ENCODE measurements at places on chromosomes 4 and X.
A peak's percentile ranks its signal among the peaks of the same experiment; 100 is the strongest.

- no peak for DNase-seq
Measured at GRCh38 chrX:22634083-22634482, 361.4 kb downstream of the CBLL2 start.

- no peak for DNase-seq
Measured at GRCh38 chrX:110059410-110059809, 56.5 kb downstream of the TMEM164 start.

GRCh38 chrX:147757750-147758149 lies 154.0 kb upstream of the FMR1 start:
- DNase-seq, result no peak

- DNase-seq, result peak; percentile 46
Measured at GRCh38 chr4:96092151-96092705, 252.3 kb downstream of the PDHA2 start.

- no peak for DNase-seq
Measured at GRCh38 chrX:41802958-41803357, 79.0 kb downstream of the GPR82 start.

DNA sequence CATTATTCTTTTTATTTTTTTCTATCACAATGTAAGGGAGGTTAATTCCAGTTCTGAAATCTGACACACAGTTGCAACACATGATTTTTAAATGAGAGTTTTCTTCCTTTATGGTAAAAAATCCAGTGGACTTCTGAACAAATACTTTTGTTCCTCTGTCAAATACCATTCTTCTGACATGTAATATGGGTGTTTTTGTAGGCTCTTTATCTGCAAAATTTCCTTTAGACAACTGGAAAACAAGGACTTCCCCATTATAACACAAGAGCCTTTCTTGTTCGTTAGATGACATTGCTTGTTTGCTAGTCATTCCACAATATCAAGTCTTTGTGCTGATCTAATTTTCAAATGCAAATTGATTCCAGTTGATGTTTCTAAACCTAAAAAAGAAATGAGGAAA lies 7.7 kb downstream of the FANCB start:
- DNase-seq, result no peak

GRCh38 chr4:128840711-128841318 lies 31.3 kb downstream of the JADE1 start:
- DNase-seq, result no peak

- DNase-seq, result no peak
Measured at GRCh38 chr4:154868414-154869194, 87.5 kb downstream of the RBM46 start.

- no peak for DNase-seq
Measured at GRCh38 chr4:37737466-37737865, 51.3 kb upstream of the RELL1 start.

DNA sequence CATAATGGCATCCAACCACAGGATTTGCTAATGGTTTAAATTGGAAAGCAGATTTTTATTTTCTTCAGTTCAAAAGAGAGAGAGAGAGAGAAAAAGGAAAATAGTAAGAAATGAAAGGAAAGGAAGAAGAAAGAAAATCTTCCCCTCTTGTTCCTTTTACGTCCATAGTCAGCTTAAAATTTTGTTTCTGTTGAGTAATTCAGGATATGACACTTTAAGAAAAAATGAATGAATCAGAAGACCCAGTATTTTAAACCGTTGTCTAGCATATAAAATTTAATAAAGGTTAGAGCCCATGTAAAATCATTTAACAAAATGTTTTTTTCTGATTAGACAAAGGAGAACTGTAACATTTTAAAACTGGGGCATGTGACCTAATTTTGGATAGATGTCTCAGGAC lies 391.8 kb upstream of the EPHA5 start:
- DNase-seq, result no peak

GRCh38 chrX:16445166-16445752 lies 204.7 kb upstream of the S100G start:
- no peak for DNase-seq

DNA sequence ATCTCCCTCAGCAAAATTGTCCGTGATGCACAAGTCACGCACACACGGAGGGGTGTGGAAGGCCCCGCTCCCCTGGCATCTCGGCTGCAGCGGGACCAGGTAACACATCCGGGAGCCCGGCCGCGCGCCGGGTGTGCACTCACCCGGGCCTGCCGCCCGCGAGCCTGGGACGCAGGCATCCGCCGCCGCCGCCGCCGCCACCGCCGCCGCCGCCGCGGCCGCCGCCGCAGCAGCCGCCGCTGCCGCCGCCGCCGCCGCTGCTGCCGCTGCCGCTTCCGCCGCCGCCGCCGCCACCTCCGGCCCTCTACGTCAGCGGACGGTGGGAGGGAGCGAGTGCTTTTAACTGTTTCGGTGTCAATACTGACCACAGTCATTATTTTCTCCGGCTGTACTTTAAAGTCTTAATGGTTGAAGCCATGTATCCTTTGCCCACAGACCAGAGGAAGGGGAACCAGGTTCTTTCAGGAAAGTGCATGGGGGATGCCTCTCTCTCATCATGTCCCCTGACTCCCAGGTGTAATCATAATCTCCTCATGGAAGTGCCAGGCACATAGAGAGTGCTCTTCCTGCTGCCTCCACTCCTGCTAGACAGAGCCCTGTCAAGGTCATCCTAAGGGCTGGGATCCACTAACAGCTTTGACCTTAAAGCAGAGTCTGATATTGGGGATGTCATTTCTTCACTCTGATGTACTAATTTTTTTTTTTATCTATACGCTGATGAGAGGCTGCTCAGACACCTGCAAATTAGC lies 38.0 kb downstream of the MAGEE2 start:
- DNase-seq, result no peak

GRCh38 chr4:89319756-89320155 lies 12.2 kb upstream of the GPRIN3 start:
- no peak for DNase-seq

GRCh38 chrX:3712051-3712869 lies 1.2 kb downstream of the PRKX start:
- no peak for DNase-seq

DNA sequence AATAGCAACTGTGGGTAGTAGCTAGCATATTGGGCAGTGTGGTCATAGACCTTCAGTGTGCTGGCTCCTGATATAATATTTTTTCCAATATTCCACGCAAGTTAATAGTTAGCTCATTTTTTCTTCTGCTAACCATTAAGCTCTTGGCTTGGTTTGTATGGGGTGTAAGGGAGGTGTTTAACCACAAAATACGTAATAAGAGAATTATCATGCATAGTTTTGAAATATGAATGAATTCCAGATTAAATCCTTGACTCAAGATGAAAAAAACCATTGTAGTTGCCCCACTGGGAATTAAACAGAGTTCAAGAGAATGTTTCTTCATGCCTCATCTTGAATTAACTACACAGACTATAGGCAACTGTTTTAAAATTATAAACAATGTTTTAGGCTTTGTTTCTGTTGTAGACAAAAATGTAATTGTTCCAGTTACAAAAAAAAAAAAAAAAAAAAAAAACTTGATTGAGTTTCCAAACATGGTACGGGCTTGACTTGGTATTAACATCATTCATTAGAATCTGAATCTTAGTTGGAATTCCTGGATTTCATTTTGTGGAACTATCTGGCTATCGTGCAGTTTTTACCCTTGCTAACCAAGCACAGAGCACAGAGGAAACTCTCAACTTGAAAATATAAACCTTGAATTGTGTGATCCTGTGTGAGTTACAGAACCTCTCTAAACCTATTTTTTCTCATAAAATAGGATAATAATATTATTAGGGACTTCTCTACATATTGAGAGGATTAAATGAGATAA lies 28.4 kb downstream of the CXCL1 start:
- no peak for DNase-seq

DNA sequence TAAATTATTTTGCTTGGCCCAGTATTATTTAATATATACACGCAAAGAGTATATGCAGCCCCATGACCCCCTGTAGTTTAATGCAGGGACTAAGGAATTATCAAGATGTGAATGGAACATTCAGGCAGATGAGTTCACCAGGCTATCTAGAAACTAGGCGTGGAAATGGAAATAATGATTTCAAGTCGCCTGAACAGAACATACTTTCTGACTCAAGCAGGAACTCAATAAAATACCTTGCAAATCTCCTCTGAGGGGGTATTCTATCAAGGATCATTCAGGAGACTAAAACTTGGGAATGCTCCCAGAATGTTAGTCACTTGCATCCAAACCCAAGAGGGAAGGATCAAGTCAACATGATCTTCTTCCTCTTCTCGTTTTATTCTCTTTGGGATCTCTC lies 59.6 kb upstream of the RASSF6 start:
- DNase-seq, result no peak

- no peak for DNase-seq
Measured at GRCh38 chr4:144357975-144358374, 217.5 kb upstream of the GYPA start.

- DNase-seq, result no peak
Measured at GRCh38 chrX:104205548-104205947, 39.3 kb downstream of the FAM199X start.

- DNase-seq, result no peak
Measured at GRCh38 chr4:48939785-48940184, 33.2 kb upstream of the OCIAD2 start.

- no peak for DNase-seq
Measured at GRCh38 chr4:116982656-116983055, 102.7 kb downstream of the TRAM1L1 start.

GRCh38 chr4:87807402-87807801 lies 8.0 kb downstream of the IBSP start:
- no peak for DNase-seq

GRCh38 chr4:185717377-185717741 lies 94.6 kb downstream of the SORBS2 start:
- no peak for DNase-seq

DNA sequence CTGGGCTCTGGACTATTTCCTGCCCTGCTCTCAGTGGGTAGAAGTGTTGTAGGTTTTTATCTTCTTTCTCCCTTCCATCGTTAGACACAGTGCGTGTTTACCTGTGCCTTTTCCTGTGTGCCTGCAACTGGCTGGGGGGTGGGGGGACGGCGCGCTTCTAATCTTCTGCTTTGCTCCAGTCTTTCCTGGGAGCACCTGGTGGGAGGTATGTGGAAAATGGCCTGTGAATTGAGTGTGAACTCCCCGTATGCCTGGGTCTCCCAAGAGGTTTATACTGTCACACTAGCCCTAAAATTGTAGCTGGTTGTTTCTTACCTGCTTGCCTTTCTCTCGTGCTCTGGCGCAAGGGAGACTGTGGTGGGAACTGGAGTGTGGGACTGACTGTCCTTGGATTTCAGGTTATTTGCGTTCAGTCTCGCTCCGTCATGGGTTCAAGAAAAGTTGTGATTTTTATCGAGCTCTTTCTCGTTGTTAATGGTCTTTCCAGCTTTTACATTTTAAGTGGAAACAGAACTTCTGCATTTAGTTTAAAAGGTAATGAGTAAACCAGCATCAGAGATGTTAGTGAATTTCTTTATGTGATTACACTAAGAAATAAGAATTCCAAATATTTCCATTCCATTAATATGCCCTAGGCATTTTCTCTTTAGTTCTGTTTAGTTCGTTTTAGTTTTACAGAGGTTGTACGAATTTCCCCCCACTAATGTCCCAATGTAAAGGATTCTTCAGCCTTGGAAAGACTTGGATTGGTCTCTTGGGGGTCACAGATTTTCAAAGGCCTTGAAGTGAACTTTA lies 15.3 kb downstream of the MRPL1 start:
- no peak for DNase-seq

GRCh38 chrX:87167841-87168240 lies 349.8 kb upstream of the KLHL4 start:
- no peak for DNase-seq

DNA sequence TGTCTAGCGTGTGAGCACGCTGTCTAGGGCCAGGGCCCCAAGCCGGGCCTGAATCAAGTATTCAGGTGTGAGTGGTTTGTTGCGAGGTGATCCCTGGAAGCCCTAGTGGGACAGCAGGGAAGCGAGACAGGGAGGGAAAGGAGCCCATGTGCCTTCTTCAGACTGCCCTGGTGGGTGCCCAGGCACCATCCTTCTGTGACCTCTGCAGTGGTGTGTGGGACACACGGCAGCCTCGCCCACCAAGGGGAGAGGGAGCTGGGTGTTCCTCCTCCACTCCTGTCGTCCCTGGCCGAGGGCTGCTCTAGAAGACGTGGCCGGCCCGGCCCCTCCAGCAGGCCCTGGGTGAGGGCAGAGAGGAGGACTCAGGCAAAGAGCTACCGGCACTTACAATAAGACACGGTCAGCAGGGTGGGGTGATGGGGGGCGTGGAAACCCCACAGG lies 47.4 kb downstream of the HTRA3 start:
- DNase-seq, result no peak

- DNase-seq, result no peak
Measured at GRCh38 chr4:173511787-173512361, 18.2 kb downstream of the HAND2 start.

- DNase-seq, result no peak
Measured at GRCh38 chr4:3874028-3874415, 107.8 kb downstream of the ADRA2C start.

DNA sequence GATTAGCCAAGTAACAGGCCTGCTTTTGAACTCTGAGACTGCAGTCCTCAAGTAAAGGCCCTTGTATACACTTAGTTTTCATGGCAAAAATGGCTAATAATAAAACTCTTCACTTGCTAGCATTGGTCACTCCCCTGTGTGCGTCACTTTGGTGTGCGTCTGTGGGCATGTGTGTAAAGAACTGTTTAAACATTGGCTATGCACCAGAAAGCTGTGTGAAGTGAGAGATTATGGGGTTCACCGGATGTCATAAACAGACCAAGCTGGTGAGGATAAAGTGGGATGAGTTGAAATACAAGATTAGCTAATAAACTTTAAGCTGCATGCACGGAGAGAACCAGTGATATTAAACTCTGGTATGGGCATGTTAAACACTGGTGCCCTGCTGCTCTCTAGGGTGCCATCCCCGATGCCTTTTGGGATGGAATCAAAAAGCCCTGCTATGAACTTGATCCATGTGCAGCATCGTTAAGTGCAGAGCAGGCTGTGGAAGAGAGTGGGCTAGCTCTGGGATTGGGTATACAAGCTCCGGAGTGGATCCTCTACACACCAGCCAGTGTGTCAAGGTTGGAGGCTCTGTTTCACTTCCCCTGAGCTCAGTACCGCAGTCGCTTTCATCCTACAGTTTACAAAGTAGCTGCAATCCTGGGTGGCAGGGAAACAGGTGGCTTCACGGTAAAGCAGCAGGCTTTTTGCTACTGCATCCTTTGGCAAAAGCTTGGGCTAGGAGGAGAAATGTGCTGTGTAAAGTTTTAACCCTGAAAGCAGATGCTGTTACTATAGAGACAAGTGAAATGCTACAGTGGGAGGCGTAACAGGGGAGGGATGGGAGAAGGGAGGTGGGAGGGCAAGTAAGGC lies 108.3 kb upstream of the SLC4A4 start:
- no peak for DNase-seq
